Stimulated activated CD8-positive, alpha-beta memory T cell treated with anti-CD3 and anti-CD28 coated beads, Interleukin-4, amount 100 ng/mL, for 4 hours (primary cell): ENCODE measurements at places on chromosomes 7 and 10.

- DNase-seq: no peak
These were observed 120.6 kb downstream of the GLCCI1 start for GRCh38 chr7:8089036-8089780.

DNA sequence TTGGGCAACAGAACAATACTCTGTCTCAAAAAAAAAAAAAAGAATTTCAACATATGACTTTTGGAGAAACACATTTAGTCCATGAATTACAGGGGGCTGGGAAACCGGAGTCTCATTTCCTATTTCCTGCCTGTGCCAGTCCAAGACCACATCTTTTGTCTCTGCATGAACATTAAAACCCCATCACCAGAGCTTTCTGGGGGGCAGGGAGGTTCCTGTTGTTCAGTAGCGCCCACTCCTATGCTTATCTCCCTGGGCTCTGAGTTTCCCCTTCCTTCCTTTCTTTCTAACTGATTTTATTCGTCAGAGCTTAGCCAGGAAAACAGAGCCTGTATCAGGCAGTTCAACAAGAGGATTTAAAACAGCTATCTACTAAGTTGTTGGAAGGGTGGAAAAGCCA is 119.3 kb downstream of the CALN1 start:
- DNase-seq: no peak

DNA sequence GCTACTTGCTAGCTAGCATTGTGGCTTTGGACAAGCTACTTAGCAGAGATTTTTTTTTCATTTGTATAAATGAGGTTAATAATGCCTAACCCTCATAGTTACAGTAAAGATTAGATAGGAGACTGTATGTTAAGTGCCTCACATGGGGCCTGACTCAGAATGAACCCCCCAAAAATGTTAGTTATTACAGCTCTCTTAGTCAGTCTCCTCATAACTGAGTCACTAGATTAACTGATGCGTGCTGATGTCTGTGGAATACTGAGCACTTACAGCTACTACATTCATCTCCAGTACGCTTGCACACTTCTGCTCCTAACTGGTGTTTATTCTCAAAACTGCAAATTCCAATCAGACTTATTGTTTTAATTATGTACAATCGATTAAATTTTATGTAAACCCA is 315.3 kb downstream of the SNX13 start:
- no peak for DNase-seq

DNA sequence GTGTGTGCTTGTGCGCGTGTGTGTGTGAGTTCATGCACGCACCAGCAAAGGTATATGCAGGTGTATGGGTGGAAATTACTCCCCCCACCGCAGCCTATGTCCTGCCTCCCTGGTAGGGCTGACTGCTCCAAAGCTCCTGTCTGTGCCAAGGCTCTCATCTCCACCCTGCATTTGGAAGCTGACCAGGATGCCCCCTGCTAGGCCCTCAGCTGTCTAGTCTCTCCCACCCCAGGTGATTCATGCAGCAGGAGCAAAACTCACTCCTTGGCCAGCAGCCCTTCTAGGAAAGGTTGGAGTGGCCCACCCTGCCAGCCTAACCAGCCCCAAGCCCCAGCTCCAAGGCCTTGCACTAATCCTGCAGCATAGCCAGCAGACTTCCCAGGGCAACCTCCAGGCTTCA is 148.4 kb downstream of the GRID1 start:
- no peak for DNase-seq

GRCh38 chr10:94307046-94307615 is 55.6 kb downstream of the NOC3L start:
- DNase-seq: no peak
